ENCODE measurements at places on chromosomes 16 and 17.

GRCh38 chr17:799261-799660 is 17.1 kb downstream of the MRM3 start:
- no peak for DNase-seq

DNA sequence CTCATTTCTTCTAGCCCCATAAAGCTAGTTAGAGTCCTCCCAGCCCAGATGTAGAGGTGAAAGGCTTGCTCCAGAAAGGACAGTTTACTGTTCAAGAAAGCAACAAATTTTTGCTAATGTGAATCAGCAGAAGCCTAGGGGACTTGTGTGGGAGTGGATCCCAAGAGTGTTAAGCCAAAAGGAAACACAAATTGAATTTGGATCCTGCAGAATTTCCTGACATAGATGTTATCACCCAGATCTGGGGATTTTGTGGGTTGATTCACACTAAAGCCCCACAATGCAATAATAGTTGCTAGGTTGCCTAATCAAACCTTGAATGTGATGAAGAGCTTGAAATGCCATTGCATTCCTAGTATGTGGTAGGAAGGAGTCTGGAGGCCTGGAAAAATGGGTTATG is 135.2 kb upstream of the HS3ST3A1 start:
- peak; percentile 8 for DNase-seq

GRCh38 chr17:65629234-65629690 is 67.8 kb upstream of the AXIN2 start:
- DNase-seq, result peak; percentile 32

DNA sequence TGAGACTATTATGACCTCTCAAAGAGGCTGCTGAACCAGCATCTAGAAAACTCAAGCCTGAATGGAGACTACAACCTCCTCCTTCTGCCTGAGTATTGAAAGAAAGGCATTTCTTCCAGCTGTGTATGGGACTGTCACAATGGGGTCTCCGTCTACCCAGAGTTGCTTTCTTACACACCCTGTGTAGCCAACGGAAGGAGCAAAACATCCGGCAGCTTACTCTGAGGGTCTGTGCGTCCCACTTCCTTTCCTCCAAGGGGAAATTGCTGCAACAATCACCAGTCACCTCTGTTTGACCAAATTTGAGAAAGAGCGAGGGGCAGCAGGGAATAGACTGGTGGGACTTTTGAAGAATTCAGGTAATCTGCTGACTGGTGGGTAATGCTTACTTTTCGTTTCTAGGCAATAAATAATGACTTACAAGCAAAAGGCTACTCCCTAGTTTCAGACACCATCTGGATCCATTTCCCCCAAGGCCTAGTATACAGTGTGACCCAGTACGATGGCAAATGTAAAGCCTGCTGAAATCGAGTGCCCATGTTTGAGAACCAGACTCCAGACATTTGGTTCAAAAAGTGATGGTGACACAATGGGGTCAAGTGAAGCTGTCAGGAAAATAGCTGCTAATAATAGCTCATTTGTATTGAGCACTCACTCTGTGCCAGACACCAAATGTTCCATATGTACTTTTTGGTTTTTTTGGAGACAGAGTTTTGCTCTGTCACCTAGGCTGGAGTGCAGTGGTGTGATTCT is 81.7 kb downstream of the YPEL2 start:
- no peak for DNase-seq

DNA sequence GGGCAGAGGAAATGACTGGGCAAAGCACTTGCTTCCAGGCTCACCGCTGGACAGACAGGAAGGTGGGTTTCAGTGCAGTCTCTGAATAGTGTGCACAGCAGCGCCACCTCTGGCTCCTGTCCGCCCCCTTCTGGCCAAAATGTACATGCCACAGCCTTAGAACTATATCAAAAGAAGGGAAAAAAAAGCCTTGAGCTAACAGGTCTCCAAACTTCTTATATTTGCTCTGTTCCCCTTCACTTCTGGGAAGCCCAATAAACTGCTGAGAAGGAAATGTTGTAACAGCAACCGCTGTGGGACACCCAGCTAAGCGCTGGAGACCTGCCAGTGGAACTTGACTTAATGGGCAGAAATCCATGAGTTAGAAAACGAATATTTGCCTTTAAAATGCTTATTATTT is 17.5 kb downstream of the COG7 start:
- peak; percentile 75 for DNase-seq

DNA sequence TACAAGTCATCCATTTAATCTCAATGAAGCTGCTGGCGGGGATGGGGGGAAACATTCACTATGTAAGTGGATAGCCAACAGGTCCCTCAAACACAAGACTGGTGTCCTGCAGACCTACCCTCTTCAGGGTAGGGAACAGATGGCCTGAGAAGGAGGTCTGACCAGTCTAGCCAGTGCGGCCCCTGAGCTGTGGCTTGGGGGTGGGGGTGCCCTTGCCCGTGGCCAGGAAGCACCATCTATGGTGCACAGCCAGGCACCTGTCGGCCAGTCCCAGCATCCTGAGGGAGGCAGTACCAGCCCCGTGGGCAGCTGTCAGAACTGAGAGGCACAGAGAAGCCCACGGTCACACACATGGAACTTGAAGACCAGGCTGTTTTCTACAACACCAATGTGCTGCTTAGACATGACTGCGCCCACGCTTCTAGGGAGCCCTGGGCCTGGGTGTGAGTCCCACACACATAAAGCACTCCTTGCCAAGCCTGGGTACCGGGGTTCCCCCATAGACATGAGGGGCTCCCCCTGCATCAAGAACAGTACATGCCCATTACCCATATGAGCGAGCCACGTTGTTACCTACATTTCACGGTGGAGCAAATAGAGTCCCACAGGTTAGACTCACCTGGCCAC is 40.9 kb downstream of the RMI2 start:
- no peak for DNase-seq

DNA sequence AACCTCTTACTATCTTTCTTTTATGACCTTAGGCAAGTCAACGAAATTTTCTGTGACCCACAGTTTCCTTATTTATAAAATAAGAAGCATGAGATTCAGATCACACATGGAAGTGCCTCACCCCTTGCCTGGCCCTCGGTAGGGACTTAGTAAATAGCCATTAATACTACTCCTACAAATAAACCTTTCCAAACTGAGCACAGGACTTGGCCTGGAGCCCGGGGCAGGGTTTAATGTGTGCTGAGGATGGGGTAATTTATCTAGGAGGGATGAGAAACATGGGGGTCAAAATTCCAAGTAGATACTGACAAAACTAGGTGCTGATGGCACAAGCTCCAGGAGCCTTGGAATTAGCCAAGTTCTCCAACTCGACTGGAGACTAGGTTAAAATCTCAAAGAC is 35.0 kb downstream of the PITPNC1 start:
- no peak for DNase-seq

DNA sequence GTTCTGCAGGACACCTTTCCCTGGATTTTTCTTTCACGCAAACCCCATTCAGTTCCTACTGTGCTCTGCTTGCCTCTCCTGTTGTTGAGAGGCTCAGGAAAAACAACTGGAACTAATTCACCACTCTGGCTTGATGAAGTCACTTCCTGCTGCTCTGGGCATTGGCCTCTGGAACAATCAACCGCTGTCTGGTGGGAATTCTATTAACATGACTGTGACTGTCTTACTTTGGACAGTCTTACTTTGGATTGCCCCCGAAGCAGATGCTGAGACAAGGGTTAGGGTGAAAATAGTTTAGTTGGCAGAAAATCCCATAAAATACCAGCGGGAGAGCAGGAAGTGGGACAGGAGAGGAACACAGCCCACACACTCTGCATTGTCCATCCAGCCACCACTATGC is 90.0 kb upstream of the HSBP1 start:
- DNase-seq, result peak; percentile 32

DNA sequence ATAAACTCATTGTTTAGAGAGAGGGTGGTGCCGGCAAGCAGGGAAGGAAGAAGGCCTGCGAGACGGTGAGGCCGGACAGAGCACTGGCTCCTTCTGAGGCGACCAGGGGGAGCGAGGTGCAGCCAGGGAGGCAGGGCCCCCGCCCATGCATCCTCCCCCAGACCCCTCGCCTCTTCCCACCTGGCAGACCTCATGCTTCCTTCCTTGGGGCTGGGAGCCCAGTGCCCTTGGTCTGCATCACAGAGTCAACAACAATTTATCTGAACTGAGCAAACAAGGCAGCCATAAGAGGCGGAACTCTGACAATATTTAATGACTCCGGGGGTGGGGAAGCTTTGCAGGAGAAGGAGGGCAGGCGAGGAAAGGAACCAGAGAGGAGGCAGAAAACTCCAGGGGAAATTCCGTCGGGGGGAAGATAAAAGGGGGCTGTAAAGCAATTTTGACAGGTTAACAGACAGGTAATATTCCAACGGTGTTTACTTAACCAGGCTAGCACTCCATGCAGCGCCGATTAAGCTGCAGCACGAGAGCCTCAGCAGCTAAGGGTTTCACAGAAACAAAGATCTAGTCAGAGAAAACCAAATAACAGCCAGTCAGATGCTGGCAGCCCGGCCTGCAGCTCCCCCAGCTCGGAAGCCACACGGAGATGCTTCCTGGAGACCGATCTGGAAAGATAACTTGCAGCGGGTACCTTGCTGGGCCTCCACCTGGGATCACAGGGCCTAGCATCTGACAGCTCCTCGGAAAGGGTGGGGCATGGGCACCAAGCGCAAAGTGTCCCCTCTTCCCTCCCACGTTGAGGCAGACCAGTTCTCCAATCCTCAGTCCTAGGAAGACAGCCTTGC is 398.2 kb downstream of the SOX9 start:
- DNase-seq, result peak; percentile 43

DNA sequence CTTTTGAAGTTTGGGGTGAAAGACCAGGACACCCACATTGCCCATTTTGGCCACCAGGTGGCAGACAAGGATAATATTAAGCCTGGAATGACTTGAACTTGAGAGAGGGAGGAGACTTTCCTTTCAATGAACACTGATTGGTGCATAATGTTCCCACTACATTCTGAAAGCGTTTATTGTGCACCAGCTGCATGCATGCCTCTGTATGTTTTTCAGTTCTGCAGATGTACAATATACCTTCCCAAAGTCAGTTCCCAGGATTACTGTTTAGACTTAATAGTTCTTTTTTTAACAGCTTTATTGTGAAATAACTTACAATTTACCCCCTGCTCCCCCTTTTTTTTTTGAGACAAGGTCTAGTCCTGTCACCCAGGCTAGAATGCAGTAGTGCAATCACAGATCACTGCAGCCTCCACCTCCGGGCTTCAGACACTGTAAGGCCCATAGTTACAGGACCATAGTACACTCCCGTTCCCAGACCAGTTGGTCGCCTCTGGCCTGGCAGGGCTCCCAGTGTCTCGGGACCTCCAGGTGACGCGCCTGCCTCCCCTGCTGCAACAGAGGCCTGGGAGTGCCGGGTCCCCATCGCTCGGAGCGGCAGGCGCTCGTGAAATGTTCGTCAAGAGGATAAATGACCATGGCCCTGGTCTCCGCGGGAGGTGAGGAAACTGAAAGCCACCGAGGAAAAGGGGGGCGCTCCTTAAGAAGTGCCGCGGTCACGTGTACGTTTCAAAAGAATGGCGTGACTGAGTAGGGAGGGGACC is 12.2 kb downstream of the CES2 start:
- DNase-seq, result peak; percentile 88

DNA sequence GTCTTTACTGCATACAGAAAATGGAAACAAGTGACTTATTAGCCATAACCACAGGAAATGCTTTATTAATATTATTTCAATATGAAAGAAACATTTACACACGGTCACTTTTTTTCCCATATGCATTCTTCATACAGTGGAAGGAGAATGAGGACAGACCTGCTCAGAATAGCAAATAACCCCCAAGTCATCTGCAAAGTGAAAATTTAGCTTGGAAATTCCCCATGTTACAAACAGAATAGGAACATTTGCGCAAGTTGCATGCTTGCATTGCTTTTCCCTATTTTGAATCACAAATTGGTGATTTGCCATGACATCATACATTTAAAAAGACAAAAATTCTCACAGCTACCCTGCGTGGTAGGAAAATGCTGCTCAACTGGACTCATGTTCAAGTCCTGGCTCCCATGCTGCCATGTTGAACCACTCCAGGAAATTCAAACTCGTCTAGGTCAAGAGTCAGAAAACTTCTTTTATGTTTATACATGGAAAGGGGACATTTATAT is 102.0 kb downstream of the GP2 start:
- no peak for DNase-seq

DNA sequence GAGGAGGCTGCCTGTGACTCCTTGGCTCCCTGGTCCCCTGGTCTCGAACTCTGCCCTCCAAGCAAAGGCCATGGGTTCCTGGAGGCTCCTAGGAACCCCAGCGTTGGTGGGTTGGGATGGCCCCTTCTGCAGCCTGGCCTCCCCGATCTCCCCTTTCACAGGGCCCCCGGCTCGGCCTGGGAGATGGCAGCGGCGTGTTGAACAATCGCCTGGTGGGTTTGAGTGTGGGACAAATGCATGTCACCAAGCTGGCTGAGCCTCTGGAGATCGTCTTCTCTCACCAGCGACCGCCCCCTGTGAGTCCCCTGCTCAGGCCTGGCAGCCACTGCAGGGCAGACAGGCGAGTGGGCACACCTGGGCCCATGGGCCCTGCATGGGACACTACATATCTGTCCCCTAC is 10.9 kb downstream of the ADGRG3 start:
- DNase-seq, result no peak

DNA sequence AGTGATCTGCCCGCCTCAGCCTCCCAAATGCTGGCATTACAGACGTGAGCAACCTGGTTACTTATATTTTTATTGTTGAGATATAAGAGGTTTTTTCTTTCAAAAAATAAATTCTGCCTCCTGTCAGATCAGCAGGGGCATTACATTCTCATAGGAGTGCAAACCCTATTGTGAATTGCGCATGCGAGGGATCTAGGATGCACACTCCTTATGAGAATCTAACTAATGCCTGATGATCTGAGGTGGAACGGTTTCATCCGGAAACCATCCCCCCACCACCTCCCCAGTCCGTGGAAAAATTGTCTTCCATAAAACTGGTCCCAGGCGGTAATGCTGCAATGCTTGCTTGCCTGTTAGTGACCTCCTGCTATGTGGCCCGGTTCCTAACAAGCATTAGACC is 7.5 kb upstream of the CNEP1R1 start:
- DNase-seq, result no peak

GRCh38 chr17:58667934-58668597 is 23.8 kb downstream of the TEX14 start:
- no peak for DNase-seq

GRCh38 chr16:58377932-58378331 is 14.3 kb upstream of the GINS3 start:
- DNase-seq, result peak; percentile 8

DNA sequence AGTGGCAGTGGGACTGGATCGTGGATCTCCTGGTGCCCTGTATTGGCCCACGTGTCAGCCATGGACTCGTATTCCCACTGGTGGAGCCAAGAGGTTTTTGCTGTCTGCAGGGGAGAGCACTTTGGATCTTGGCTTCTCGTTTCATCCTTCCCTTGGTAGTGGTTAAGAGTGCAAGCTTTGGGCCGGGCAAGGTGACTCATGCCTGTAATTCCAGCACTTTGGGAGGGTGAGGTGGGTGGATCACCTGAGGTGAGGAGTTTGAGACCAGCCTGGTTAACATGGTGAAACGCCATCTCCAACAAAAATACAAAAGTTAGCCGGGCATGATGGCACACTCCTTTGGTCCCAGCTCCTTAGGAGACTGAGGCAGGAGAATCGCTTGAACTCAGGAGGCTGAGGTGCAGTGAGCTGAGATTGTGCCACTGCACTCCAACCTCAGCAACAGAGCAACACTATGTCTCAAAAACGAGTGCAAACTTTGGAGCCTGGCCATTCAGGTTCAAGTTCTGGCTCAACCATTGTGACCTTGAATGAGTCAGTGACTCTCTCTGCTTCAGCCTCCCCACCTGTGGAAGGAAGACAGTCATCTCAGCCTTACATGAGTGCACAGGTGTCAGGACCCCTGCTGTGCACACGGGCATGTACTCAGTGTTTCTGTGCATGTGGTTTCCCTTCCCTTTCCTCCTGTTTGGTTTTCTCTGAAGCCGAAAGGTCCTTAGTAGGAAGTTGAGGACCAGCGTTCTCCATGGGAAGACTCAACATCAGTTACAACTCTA is 57.4 kb downstream of the PLCG2 start:
- no peak for DNase-seq

All from astrocyte of the hippocampus (primary cell).